ENCODE measurements at places on chromosomes 7 and 10. TPM values are rescaled to one million over a fixed set of nuclear protein-coding genes. Genes with fewer than 3 reads are reported as not detected.
A peak's percentile ranks its signal among the peaks of the same experiment; 100 is the strongest.

ZFAND4 gene
- total RNA-seq, result 11.9 TPM

DNA sequence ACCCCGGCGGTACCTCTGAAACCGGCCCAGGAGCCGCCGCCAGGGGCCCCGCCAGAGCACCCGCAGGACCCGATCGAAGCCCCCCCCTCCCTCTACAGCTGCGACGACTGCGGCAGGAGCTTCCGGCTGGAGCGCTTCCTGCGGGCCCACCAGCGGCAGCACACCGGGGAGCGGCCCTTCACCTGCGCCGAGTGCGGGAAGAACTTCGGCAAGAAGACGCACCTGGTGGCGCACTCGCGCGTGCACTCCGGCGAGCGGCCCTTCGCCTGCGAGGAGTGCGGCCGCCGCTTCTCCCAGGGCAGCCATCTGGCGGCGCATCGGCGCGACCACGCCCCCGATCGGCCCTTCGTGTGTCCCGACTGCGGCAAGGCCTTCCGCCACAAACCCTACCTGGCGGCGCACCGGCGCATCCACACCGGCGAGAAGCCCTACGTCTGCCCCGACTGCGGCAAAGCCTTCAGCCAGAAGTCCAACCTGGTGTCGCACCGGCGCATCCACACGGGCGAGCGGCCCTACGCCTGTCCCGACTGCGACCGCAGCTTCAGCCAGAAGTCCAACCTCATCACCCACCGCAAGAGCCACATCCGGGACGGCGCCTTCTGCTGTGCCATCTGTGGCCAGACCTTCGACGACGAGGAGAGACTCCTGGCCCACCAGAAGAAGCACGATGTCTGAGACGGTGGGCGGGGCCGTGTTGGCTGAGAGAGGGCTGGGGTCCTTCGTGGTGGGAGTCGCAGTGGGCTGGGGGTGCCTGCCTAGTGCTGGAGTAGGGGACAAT lies 3.8 kb downstream of the REPIN1 start:
- peak; percentile 8 for DNase-seq

MMD2 gene
- total RNA-seq, result not detected

DNA sequence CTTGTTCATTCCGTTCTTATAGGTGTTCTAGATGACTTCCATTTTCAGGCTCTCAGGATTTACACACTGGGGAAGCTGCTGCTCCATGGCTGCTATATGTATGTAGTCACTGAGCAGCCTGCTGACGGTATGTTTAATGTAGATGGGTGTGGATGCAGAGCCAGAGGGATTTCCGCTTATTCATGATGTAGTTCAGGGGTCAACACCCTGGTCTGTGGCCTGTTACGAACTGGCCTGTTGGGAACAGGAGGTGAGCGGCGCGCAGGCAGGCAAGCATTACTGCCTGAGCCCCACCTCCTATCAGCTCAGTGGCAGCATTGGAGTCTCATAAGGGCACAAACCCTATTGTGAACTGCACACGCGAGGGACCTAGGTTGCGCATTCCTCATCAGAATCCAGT lies 33.9 kb downstream of the DNAJB6 start:
- no peak for DNase-seq

DNA sequence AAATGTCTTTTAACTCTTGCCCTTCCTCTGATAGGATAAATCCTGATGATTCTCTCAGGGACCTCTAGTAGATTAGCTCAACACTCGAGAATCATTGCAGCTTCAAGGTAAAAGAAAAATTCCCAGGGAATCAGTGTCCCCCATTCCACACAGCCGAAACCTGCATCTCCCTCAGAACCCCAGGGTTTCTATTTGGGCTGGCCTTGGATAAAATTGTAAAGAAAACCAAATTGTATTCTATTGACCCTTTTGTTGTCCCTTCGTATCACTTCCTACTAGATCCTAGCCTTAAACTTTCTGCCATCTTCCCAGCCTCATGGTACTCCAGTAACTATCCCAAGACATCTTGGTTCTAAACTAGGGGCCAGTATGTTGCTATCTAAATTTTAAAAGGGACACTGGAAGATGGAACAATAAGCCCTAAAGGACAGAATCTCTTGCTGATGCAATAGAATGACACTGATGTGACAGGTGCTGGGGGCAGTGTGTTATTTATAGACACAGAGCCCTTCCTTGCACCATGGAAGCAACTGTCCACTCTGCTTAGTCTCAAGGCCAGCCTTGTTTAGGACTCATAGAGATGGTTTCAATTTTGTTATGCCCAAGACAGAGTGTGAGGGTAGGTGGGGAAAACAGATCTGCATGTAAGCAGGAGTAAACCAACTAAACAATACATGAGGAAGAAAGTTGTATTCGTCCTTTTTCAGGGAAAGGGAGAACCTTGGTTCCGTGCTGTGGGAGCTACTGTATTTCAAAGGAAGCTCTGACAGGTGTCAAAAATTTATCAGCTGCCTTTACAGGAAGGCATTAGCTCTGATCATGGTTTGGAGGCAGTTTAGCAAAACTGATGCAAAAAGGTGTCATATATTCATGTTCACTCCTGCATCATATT lies 7.6 kb downstream of the ASB15 start:
- no peak for DNase-seq

DNA sequence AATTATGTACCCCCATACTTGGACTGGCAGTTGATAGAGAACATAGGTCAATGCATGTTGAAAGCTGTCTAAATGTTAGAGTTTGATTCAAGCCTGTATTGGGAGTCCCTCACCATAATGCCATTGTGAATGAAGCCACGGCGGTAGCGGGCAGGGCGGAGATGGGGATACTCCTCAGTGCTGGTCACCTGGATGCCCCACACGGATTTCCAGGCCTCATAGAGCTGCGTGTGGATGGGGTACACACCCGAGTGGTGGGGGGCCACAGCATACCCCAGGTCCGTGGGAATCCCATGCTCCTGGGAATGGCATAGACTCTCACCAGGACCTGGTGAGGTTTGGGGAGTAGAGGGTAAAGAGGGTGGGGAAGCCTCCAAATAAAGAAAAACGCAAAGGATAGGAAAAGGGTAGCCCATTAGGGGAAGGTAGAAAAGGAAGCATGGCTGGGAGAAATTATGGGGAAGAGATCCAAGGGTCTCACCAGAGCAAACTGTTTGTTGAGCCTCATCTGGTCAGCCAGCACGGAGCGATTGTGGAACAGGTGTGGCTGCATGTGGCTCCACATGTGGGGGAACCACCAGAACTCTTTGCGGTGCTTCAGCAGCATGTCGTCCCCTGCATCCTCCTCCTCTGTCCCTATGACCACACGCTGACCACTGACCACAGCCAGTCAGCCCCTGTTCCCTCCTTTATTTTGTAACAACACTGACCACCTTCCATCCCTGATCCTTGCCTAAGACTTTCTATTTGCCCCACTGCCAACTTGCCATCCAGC lies 5.0 kb downstream of the NDST2 start:
- no peak for DNase-seq

CDC14C gene
- not detected for total RNA-seq

- DNase-seq, result peak; percentile 15
Measured at GRCh38 chr10:50260791-50261281, 9.5 kb upstream of the ASAH2 start.

- DNase-seq, result no peak
Measured at GRCh38 chr7:50142425-50143017, 49.5 kb upstream of the ZPBP start.

GRCh38 chr10:59362959-59363381 lies 621 bp upstream of the FAM13C start:
- peak; percentile 17 for DNase-seq

ANXA8 gene
- total RNA-seq, result not detected

GRCh38 chr10:91511549-91512330 lies 101.6 kb downstream of the HECTD2 start:
- no peak for DNase-seq

DNA sequence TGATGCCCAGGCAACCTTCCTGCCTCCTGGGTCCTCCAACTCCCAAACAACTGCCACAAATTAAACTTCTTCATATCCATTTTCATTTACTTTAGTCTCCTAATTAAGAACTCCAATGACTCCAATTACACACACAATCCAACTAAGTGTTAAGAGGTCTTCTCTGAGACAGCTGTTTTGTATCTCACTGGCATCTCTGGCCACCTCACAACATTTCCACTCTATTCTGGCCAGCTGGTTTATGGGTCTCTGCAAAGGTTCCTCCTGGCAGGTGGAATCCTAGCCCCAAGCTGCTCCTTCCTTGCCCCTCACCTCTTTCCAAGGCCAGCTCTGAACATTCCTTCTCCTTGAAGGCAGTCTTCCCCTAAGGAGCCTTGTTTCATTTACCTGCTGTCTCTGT lies 123.1 kb upstream of the HPS1 start:
- no peak for DNase-seq

- DNase-seq, result no peak
Measured at GRCh38 chr7:87982116-87982515, 48.1 kb downstream of the ADAM22 start.

DNA sequence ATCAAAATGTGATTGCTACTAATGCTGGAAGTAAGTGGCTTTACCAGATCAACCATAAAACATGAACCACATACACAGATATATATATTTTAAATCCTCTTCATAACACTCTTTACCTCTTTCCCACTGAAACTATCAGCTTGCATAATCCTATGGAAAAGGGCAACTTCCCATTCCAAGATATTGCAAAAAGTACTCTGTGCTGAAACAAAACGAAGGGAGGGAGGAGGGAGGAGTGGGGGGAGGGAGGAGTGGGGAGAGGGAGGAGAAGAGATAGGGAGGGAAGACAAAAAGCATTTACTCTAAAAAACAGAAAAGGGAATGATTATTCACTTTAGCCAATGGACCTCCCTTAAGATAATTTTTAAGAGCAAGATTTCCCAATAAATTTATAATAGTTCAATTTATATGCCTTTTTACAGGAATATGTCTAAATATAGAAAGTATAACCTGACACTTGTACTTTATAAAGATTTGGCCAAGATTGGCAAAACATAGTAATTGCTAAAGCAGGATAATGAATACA lies 344.8 kb upstream of the NFE2L3 start:
- no peak for DNase-seq

GRCh38 chr7:159108491-159108890 lies 36.2 kb downstream of the VIPR2 start:
- DNase-seq, result no peak

UPK3BL2 gene
- total RNA-seq, result 5.8 TPM

TUBB8 gene
- not detected for total RNA-seq

GRCh38 chr7:51340936-51341335 lies 24.3 kb upstream of the COBL start:
- no peak for DNase-seq

DNA sequence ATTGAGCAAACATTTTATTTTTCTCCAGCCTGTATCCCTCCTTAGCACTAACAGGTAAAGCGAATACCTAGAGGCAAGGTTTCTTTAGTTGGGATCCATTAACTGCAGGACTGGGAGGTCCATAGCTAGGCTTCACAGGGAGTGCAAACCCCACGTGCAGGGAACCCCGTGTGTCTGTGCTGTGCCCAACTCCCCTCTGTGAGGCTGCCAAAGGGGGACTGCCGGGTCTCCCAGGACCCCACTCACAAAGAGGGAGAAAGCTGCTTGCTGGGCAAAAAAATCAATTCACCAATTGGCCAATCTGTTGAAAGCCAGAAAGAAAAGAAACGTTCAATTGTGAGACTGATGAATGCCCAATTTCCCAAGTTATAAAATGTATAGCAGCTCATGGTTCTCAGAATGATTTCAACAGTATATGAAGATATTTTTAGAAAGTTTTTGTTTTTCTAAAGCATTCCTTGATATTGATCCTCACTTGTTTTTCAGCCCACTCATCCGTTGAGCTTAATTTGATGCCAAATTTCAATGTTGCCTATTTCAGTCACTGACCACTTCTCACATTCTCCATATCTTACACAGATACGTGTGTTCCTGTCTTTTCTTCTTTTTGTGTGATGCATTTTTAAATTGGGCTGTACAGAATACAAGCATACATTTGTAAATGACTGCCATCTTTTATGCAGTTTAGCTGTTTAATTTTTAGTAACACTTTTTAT lies 202.7 kb upstream of the PRSS58 start:
- DNase-seq, result no peak

TRIP6 gene
- 25.8 TPM for total RNA-seq

H2BK1 gene
- total RNA-seq, result not detected

GRCh38 chr7:116524609-116525297 lies at the start of gene CAV1:
Gene CAV1, plus strand, starts transcription at chr7:116525036. Its CDS starts 27 bp downstream, at chr7:116525063.
- DNase-seq, result peak; percentile 57

DNA sequence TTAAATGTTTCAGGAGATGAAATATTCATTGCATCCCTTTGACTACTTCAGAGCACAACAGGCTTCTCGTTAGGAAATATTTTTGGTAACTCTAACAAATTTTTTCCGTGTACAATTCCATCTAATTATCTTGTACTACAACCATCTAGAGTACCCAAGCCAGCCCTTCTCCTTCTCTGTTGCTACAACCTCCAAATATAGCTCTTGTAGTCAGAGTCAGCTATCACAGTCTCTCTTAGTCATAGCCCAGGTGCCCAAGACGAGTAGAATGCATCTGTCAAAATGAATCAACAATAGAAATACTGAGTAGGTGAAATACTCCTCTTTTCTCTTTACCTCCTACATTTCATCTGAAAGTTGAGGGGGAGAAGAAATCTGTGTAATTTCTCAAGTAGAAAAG lies 74.0 kb downstream of the INHBA start:
- no peak for DNase-seq

ARHGAP22 gene
- total RNA-seq, result not detected

DNA sequence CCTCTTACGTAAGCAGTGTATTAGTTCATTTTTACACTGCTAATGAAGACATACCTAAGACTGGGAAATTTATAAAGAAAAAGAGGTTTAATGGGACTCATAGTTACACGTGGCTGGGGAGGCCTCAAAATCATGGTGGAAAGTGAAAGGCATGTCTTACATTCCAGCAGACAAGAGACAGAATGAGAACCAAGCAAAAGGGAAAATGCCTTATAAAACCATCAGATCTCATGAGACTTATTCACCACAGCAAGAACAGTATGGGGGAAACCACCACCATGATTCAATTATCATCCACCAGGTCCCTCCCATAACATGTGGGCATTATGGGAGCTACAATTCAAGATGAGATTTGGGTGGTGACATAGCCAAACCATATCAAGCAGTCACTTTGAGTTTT lies 126.3 kb upstream of the CXCL12 start:
- DNase-seq, result no peak
